T-helper 9 cell (primary cell): ENCODE measurements at places on chromosomes 13 and 19.

- no peak for DNase-seq
Observed at GRCh38 chr13:44044547-44045179, 165.0 kb downstream of the LACC1 start.

DNA sequence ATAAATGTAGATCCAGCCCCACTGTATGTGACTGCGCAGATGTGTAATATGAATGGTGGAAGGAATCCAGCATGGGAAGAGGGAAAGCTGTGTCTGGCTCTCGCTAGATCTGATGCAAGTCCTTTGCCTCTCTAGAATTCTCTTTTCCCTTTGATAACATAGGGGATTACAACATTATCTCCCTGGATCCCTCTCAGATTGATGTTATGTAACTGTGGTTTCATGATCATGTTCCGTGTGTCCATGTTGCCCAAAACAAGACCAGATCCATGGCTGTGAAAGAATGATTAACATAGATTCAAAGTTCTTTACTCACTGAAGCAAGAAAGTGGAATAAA, 184.0 kb upstream of the UBL3 start:
- DNase-seq = no peak

GRCh38 chr13:22227895-22228294, 557.0 kb downstream of the FGF9 start:
- DNase-seq = no peak

DNA sequence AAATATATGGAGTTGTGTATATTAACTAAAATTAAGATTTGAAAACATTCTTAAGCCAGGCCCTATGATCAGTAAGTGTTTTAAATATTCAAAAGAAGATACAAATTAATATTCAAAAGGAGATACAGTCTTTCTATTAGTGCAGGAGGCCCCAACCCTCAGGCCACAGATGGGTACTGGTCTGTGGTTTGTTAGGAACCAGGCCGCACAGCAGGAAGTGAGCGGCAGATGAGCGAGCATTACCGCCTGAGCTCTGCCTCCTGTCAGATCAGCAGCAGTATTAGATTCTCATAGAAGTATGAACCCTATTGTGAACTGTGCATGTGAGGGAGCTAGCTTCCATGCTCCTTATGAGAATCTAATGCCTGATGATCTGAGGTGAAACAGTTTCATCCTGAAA, 232.9 kb downstream of the FOXO1 start:
- DNase-seq = peak; percentile 16

DNA sequence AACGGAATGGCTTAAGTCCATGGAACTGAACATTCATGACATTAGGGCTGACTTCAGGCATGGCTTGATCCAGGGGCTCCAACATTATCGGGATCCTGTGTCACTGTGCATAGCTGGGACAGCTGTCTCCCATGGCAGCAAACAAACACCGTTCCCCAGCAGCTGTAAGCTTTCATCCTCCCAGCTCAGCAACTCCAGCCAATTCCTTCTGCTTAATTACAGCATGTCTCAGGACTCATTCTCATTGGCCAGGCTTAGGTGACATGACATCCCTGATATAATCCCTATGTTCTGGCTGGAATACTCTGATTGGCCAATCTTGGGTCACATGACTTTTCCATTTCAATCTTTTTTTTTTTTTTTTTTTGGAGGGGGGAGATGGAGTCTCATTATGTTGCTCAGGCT, 10.9 kb upstream of the TLE5 start:
- DNase-seq = no peak

DNA sequence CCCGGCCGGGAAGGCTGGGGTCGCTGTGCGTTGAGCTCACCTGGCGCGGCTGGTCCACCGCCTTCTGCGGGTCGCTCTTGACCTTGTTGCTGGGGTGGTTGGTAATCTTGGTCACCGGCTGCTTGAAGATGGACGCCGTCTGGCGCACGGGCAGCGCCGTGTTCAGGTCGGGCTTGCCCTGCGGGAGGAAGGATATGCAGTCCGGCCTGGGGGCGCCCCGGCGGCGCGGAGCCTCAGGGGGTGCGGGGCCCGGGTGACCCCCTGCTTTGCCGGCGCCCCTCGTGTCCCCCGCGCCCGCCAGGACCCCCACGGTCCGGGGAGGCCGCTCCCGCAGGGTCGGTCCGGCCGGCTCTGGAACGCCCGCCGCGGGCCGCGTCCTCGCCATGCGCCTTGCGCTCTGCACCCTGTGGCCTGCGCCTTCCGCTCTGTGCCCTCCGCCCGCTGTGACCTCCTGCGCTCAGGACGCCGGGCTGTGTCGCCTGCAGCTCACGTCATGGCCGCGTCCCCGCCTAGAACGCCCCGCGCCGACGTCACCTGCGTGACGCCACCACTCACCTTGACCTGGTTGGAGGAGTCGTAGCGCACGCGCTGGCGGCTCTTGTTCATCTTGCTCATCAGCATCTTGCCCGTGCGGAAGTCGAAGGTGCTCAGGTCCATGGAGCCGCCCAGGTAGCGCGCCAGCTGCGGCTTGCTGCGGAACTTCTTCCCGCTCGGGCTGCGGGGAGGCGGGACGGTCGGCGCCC, 8.0 kb downstream of the MBD3 start:
- DNase-seq = no peak

DNA sequence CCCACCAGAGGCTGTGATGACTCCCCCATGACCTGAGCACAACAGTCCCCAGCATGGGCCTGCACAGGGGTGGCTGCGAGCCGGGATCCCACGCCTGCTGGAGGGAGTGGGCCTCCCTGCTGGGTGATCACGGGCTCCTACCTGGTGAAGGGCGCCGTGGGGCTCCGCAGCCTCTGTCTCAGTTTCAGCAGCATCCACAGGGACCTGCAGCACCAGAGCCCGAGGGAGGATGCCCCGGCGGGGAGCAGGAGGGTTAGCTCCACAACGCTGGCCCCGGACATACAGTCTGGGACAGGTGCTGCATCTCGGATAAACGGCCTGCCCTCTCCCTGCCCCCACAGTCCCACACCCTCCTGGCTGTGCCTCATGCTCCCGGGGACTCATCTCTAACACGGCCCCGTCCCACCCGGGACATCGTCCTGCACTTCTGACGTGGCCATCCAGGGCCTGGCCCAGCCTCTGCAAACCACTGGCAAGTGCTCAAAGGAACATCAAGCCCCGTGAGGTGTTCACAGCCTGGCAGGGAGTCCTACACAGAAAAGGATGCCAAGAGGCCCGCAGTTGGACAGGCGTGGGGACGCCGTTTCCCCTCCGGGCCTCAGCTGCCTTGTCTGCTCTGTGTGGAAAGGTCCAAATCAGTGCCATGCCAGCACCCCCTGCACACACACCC, 10.5 kb downstream of the PEX11G start:
- no peak for DNase-seq

DNA sequence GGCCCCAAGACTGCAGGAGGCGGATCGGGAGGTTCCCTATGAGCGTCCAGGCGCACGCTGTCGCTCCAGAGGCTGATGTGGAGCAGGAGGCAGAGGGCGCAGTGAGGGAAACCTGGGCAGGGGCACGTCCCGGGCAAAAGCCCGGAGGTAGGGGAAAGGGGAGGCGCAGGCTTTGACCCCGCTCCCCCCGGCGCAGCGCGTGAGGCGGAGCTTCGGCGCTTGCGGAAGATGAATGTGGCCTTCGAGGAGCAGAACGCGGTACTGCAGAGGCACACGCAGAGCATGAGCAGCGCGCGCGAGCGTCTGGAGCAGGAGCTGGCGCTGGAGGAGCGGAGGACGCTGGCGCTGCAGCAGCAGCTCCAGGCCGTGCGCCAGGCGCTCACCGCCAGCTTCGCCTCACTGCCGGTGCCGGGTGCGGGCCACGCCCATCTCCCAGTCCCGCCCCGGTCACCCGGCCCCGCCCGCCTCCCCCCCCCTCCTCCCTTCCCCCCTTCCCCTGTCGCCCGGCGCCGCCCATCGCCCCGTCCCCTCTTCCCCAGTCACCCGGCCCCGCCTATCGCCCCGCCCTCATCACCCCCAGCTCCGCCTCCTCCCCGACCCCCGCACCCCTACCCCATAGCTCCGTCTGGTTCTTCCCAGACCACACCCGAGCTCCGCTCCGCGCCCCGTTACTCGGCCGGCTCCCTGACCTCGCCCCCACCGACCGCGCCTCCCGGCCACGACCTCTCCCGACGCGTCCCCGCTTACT, 4.1 kb downstream of the HMG20B start:
- DNase-seq = no peak

DNA sequence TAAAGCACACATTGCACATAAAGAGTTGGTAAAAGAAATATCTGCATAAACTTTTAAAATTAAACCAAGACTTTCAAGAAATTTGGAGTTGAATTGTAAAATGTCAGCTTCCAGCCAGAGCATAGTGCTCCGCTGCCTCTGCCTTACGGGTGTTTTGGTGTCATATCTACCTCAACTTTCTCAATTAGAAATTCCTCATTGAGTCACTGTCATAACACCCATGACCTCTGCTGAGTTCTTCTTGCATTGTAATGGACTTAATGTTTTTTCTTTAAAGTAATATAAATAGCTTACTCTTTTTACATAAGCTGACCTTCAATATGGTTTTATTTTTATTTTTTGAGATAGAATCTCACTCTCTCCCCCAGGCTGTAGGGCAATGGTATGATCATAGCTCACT, 551.0 kb upstream of the NBEA start:
- no peak for DNase-seq

- no peak for DNase-seq
Observed at GRCh38 chr13:51794964-51795363, 9.0 kb downstream of the DHRS12 start.

DNA sequence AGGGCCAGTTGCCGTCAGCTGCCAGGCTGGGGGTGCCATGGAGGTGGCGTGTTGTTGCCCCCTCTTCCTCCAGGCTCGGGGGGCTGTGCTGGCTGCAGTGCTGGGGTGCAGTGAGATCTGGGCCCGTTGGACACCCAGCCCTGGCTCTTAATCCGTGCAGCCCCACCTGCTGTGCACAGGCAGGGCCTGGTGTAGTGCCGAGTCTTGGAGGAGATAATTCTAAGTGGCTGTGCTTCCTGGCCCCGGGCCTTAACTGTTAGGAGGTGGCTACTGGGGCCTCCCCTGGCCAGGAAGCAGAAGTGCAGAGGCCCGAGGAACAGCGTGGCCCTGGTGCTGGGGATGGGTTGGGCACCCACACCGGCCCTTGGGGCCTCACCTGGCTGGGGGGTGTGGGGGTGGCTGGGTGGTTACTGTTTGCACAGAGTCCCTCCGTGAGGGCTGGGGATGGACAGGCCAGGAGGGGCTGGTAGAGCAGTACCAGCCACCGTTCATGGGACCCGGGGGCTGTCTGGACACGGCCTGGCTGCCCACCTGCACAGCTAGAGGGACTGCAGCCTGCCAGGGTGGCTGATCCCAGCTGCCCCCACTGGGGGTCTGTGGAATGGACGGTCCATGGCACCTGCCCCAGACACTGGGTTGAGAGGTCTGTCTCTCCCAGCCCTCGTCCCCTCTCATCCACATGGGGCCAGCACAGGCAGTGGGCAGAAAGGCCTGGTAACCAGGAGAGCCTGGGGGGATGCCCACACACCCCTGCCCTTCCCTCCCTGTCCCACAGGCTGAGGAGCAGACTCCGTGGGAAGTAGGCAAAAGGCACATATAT, 3.3 kb downstream of the GPX4 start:
- DNase-seq = no peak

DNA sequence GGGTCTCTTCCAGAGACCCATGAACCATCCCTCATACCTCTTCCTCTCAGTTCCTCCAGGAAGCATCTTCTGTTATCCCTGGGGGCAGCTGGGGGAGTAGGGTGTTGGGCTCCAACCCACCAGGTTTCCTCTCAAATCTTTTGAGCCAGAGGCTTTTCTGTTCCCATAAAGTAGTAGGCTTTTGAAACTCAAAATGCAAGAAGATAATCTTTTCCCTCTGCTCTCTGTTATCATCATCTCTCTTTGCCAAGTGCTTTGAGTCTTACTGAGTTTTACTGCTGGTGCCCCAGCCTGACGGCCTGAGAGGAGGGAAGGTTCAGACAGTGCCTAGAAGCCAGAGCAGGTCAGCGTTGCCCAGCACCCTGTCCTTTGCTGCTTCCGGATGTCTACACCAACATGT, 157.2 kb downstream of the B3GLCT start:
- no peak for DNase-seq

DNA sequence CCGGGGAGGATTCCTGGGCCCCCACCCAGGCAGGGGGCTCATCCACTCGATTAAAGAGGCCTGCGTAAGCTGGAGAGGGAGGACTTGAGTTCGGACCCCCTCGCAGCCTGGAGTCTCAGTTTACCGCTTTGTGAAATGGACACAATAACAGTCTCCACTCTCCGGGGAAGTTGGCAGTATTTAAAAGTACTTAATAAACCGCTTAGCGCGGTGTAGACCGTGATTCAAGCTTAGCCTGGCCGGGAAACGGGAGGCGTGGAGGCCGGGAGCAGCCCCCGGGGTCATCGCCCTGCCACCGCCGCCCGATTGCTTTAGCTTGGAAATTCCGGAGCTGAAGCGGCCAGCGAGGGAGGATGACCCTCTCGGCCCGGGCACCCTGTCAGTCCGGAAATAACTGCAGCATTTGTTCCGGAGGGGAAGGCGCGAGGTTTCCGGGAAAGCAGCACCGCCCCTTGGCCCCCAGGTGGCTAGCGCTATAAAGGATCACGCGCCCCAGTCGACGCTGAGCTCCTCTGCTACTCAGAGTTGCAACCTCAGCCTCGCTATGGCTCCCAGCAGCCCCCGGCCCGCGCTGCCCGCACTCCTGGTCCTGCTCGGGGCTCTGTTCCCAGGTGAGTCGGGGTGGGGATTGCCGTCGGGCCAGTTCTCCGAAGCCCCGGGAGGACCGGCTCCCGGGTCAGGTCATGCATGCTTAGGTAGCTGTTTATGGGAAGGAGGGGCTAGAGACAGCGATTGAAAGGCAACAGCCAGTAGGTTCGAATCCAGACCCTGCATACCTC, at the start of gene ICAM1:
TSS of gene ICAM1 (plus strand) at position 505 of the 779 bp plus-strand sequence. CDS start at position 545, 40 bp downstream.
- DNase-seq = peak; percentile 63

DNA sequence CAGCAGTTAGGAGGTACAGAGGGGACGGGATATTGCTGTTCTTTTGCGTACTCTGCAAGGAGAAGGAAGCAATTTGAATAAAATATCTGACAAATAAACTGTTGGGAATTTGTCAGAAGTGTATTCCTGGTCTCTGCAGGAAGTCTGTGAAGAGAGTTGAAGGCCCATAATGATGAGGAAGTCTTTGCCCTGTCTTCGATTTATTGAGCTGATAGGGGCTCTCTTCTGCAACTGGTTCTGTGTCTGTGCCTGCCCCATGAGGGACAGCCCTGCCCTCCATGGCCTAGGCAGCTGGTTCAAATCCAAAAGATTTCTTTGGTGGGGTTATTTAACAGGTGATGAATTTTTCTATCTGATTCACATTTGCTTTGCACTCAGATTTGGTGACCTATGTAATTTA, 339.7 kb upstream of the EDNRB start:
- DNase-seq = no peak

DNA sequence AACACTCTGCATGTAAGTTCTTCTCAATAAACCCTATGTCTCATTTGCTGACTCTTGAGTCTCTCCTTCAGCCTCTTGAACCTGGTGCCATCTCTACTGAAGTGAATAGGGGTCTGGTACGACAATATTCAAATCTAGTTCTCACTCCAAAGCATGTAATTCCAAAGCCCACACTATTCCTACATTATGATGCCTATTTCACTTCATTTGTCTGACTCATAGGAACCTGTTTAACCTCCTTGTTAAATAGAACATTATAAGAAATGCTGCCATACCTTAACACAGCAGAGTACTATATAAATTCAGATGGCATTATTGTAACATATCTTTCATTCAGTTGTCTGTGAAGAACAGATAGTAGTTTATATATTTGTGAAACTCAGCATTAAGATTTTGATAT, 67.1 kb downstream of the STARD13 start:
- no peak for DNase-seq

- DNase-seq = no peak
Observed at GRCh38 chr13:49714757-49715156, 23.5 kb upstream of the EBPL start.
